ENCODE measurements at places on chromosomes 13 and 19. TPM values are rescaled to one million over a fixed set of nuclear protein-coding genes. Genes with fewer than 3 reads are reported as not detected.

ELAVL3 gene
- not detected for total RNA-seq

GRCh38 chr19:55901369-55902079, 30.6 kb downstream of the NLRP13 start:
- no peak for DNase-seq

- no peak for DNase-seq
Observed at GRCh38 chr13:48436661-48437288, 23.9 kb upstream of the LPAR6 start.

DNA sequence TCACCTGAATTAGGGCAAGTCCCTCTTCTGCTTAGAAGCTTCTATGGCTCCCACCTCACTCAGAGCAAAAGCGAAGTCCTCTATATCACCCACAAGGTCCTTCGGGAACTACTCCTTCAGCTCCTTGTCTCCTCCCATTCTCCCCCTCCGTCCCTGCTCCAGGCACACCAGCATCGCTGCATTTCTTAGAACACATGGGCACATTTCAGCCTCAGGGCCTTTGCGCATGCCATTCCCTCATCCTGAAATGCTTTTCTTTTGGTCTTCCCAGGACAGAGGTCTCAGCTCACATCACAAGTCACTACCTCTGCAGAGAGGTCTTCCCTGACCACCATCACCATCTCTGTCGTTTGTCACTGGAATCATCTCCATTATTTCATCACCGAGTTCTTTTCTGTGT, 4.0 kb downstream of the S1PR5 start:
- DNase-seq, result no peak

DNA sequence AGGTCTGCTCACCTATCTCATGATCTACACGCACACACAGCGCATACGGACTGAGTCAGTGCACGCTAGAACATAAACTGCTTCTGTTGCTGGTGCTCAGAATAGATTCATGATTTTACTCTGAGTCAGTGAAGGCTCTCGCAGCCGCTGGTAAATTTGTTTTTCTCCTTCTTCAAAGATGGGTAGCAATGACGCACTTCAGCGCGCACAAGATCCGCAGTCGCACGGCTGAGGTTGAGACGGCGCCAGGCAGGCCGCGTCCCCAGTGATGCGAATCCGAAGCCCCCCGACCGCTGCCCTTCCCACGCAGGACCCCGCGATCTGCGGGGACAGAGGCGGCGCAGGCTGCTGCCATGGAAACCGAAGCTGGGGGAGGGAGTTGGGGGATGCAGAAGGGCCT, 103.7 kb upstream of the USP29 start:
- no peak for DNase-seq

- DNase-seq, result no peak
Observed at GRCh38 chr19:55228015-55228391, 560 bp downstream of the TMEM86B start.

DNA sequence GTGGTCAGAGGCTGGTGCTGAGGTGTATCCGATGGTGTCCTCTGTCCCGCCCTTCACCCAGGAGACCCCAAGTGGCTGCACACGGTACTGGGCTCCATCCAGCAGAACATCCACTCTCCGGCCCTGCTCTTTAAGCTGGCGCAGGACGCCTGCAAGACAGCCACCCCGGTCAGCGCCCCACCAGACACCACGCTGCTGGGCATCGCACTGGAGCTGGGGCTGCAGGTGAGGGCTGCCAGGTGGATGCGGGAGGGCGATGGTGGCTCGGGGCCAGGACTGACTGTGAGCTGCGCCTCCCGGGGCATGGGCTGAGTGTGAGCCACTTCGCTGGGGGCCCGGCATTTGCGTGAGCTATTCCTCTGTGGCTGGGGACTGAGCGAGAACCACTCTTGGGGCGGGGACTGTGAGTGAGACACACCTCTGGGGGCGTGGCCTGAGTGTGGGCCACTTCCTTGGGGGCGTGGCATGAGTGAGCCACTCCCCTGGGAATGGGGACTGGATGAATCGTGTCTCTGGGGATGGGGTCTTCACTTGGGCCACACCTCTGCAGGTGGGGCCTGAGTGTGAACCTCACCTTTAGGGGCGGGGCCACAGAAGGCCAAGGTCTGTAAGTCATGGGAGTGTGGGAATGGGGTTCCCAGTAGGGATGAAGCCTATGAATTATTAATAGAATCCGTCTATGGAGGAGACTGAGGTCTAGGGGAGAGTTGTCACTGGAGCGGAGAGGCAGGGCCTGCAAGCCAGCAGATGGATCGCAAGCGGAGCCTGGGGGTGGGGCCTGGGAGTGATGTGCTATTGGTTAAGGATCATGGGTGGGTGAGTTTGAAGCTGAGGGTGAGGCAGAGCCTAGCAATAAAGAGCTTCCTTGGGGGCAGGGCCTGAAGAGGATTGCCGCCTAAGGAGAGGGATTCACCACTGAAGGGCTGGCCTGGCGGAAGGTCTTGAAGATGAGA, 30.5 kb downstream of the ZSWIM4 start:
- no peak for DNase-seq

DNA sequence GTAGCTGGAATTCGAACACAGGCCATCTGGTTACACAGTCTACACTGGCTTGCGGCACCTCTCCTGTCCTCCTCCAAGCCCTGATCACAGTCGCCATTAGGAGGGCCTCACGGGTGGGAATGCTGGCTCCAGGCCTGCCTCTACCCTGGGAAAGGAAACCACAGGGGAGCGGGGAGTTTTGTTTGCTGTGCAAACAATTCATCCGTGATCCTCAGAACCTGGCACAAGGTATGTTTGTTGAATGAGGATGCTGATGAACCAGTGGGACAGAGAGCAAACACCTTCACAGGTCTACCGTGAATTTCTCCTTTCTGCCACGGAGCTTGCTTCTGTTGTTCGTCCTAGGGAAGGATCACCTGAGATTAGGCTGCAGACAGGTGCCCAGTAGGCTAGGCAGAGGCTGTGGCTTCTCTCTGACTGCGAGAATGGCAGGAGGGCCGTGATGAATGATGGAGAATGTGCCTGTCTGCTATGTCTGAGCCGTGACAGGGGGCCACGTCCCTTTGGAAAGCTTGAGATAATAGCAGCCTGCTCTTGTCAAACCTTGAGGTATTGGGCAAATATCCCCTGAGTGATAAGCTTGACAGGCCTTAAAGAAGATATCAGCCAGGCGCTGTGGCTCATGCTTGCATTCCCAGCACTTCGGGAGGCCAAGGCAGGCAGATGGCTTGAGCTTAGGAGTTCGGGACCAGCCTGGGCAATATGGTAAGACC, 36.7 kb downstream of the PIN1 start:
- DNase-seq, result no peak

All from activated naive CD8-positive, alpha-beta T cell treated with anti-CD3 and anti-CD28 coated beads for 36 hours (primary cell).